ENCODE measurements at places on chromosomes 16 and 17.

DNA sequence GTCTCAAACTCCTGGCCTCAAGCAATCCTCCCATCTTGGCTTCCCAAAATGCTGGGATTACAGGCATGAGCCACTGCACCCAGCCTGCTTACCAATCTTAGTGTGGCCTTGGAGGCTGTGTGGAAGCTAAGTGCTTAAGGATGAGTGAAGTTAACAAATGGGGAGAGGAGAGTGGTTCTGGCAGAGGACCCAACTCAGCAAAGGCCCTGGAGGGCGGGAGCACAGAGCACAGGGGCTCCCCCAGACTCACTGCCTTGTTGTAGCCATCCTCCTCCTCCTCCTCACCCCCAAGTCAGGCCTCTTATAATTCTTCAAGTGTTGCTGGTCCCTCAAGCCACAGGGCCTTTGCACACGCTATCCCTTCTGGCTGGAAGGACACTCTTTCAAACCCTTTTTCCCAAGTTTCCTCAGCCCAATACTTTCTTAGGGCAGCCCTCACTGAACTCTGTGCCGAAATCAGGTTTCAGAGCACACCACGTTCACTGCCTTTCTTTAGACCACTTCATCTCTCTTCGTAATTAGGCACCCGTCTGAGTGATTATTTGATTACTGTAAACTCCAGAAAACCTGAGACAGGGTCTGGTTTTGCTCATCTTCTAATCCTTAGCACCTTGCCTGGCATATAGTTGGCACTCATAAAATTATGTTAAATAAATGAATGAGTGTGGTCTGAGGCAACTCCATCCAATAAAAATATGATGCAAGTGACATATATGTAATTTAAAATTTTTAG lies 23.4 kb downstream of the NGFR start:
- DNase-seq, result no peak

- DNase-seq, result no peak
Measured at GRCh38 chr17:56943505-56944125, 17.2 kb downstream of the COIL start.

DNA sequence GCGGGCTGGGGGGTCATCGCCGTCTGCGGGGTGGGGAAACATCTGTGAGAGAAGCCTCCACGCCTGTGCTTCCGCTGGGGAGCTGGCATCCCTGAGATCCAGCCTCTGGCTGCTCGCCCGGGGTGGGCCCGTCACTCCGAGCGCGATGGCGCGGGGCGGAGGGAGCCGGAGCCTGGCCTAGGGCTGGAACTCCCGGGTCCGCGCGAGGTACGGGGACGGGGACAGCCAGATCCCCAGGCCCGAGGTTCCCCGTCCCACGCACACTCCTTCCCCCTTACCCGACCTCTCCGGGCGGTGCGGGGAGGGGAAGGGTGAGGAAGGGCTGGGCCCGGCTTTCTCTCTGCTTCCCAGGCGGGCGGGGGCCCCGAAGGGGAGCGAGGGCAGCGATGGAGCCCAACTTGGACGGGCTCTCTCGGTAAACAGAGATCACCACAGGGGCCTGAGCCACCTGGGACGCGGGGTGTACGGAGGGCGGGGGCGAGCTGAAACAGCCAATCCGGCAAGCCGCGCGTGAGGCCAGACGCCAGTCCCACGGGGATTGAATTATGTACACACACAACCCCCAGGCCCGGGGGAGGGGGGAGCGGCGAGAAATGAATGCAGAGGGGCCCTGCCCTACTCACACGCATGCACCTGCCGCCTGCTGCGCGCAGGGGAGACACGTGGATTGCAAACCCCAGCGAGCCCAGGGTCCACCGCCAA lies at the start of gene SLC16A11:
TSS of gene SLC16A11 (minus strand) at position 596 of the 702 bp plus-strand sequence. CDS start at position 17, 579 bp downstream.
- DNase-seq, result peak; percentile 92

DNA sequence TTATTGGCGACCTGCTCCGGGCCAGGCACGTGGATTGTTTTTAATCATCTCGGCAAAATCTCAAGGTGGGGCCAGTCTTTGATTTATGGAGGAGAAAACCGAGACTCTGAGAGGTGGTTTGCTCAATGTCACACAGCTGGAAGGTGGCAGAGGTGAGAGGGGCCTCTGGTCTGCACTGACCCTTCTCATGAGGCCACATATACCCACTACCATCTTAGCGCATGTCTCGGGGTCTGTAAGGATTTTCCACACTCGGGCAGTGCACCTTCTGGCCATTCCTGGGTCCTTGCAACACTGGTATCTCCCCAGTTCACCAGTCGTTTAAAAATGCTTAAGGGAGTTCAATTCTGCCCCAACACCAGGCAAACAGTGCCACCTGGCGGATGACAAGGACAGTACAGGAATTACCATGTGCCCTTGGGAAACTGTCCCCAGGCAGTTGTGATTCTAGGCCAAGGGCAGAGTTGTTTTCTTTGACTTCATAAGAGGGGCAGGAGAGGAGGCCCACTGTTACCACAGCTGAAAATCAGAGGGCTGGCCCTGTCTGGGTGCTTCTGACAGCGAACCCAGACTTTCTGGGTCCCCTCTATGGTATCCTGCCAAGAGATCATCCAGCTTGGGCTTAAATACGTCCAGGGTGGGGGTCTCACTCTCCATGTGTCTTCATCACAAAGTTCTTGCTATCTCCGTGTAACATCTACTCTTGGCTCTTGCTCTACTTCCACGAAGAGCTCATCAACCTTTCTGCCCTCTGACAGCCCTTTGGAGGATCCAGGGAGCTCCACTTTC lies 39.4 kb upstream of the RAI1 start:
- DNase-seq, result peak; percentile 79

GRCh38 chr17:28074010-28074409 lies 31.5 kb downstream of the NLK start:
- DNase-seq, result no peak

DNA sequence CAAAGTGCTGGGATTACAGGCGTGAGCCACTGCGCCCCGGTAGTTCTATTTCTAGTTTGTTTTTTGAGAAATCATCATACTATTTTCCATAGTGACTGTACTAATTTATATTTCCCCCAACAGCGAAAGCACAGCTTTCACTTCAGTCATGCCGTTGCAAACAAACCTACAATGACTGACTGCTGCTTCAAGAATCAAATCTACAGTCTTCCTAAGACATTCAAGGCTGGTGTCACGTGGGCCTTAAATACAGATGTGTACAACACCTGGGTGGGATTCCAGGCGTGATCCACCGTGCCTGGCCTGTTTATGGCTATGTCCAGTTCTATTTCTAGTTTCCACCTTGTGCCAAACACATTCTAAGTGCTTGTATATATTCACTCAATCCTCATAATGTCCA lies 72.0 kb downstream of the ABCC6 start:
- no peak for DNase-seq

DNA sequence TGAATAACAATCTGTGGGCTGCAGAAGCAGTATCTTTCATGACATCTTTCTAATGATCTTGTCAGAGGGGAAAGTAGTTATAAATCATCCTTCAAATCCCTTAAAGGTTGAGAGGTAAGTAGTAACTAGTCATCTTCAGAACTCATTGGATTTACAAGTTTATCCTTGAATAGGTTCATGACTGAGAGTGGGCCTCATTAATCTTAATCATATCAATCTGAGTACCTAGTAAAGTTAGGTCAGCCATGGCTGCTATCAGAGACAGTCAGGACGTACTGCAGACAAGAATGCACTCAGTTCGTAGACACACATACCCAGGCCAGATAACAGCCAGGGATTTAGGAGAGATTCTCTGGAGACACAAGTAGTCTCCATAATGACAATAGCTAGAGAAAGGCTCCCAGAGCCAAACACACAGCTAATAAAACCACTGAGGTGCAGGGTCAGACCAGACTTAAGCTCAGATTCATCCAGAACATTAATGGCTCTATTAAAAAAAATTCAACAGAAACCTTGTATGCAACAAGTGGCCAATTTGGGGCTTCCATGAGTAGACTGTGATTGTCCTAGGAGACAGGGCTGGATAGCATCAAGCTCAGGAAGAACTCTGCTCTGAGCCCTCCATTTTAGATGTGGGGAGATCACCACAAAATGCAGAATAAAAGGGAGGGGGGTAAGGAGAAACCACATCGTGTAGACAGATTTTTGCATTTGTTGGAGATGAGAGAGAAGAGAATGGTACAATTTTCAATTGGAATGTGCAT lies 65.8 kb downstream of the TBX4 start:
- no peak for DNase-seq

DNA sequence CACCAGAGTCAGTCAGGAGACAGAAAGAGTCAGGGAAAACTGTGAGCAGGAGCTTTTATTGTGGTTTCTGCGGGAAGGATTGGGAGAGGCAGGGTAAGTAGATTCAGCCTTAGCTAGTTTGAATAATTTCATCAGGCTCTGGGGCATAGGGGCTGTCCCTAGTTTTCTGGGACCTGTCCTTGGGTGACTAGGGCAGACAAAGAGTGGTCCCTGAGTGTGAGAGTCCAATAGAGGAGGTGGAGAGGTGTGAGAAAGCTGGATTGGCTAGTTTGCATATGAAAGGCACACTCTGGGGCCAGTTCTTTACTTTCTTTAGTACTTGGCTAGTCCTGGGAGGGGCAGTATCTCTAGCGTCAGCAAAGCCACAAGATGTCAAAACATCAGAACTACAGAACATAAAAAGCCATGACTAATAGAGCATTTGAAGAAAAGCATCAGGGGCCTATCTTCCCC lies 255.6 kb downstream of the HS3ST3A1 start:
- DNase-seq, result no peak

- DNase-seq, result no peak
Measured at GRCh38 chr16:55498101-55498500, 10.8 kb upstream of the LPCAT2 start.

GRCh38 chr16:87671715-87672270 lies 69.5 kb downstream of the JPH3 start:
- no peak for DNase-seq

DNA sequence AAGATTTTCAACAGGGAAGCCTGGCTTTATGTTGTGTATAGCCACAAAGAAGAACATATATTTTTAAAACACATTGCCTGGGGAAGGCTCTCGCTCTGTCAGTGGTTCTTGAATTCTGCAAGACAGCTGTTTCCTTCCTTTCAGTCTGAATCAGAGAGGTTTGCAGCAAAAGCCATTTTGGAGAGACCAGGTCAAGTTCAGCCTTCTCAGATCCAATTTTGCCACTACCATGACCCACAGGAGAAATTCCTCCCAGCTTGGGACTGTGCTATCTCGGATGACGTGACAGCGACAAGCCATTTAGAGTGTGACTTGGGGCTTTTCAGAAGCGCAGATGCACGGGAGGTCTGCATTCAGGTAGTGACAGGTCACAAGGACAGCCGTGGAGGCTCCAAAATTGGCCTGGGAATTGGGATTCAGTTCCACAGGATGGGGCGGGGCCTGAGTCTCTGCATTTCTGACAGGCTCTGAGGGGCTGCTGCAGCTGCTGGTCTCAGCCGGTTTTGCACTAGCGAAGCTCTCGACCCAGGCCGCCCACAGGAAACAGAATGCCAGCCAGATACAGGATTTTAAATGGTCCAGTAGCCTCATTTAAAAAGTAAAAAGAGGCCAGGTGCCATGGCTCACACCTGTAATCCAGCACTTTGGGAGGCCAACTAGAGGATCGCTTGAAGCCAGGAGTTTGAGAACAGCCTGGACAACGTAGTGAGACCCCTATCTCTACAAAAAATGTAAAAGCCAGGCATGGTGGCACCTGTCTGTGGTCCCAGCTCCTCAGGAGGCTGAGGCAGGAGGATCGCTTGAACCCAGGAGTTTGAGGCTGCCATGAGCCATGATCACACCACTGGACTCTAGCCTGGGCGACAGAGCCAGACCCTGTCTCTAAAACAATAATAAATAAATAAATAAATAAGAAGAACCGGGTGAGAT lies 196.6 kb upstream of the CIBAR2 start:
- DNase-seq, result no peak

All from NCI-H2171 treated with DMSO at 0.1 percent for 48 hours (cell line).